Activated CD4-positive, alpha-beta memory T cell treated with anti-CD3 and anti-CD28 coated beads for 36 hours (primary cell): ENCODE measurements at places on chromosomes 3 and 15. TPM values are rescaled to one million over a fixed set of nuclear protein-coding genes. Genes with fewer than 3 reads are reported as not detected.

RPSA gene
- total RNA-seq: 2,627 TPM

ARPC4 gene
- 237 TPM for total RNA-seq

GRCh38 chr15:31280831-31281216 lies 45.8 kb upstream of the KLF13 start:
- H3K27me3 ChIP-seq: no peaks in the 10 kb centered on the region
- no peak for DNase-seq
- H3K4me3 ChIP-seq: no peak overlapping the region
- no peaks in the 10 kb centered on the region for H3K36me3 ChIP-seq
- no peak overlapping the region for H3K27ac ChIP-seq
- H3K4me1 ChIP-seq: peaks cover 4% of the 10 kb centered on the region

DNA sequence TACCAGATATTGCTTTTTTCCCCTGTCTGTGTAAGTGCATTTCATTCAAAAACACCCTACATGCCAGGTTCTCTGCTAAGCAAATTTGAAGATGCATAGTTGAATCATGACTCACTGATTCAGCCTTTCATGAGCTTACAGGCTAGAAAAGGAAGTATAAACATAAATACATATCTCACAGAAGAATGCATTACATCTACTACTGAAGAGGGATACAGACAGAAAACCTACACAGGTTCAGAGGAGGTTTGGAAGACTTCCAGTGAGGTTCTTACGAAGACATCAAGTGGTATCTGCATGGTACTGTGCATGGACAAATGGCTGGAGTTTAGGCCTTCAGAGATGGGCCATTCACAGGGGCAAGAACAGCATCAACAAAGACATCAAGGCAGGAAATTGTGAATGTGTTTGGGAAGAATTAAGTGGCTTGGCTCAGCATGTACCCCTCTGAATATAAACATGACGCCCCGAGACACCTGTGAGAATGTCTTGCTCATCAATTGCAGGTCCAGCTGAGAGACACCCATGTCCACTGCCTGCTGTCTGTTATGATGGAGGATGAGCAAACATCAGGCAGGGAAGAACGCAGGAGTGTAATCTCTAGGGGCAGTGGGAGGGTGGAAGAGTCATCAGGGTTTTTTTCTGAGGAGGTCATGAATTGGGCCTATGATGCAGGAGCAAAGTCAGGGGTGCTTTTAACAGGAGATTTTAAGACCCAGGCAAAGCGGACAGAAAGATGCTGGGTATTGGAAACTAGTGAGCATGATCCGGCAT lies 105.1 kb upstream of the GALNT15 start:
- H3K36me3 ChIP-seq: no peaks in the 10 kb centered on the region
- no peaks in the 10 kb centered on the region for H3K27me3 ChIP-seq
- no peak overlapping the region for H3K4me3 ChIP-seq

DNA sequence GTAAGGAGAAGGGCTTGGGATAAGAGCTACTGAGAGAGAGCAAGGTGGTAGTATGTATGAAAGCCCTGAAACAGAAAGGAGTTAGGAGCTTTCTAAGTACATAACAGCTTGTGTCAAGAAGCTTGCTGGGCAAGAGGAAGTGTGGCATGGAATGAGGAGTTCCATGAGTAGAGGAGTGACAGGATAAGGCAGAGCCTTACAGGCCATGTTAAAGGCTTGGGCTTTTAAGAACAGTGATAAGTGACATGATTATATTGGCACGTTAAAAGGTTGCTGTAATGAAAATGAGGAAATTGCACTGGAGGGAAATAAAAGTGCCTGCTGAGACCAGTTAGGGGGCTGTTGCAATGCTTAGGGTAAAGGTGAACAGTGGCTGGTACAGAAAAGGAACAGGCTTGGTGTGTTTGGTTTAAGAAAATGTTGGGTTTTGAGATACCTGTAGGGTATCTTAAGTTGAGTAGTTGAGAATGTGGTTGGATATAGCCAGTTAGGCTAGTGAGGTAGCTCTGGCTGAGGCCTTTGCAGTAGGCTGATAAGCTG lies 49.0 kb downstream of the MEF2A start:
- peaks cover 45% of the 10 kb centered on the region for H3K4me1 ChIP-seq
- H3K4me3 ChIP-seq: no peak overlapping the region
- no peaks in the 10 kb centered on the region for H3K36me3 ChIP-seq
- no peaks in the 10 kb centered on the region for H3K27me3 ChIP-seq
- DNase-seq: no peak
- no peak overlapping the region for H3K27ac ChIP-seq

DNA sequence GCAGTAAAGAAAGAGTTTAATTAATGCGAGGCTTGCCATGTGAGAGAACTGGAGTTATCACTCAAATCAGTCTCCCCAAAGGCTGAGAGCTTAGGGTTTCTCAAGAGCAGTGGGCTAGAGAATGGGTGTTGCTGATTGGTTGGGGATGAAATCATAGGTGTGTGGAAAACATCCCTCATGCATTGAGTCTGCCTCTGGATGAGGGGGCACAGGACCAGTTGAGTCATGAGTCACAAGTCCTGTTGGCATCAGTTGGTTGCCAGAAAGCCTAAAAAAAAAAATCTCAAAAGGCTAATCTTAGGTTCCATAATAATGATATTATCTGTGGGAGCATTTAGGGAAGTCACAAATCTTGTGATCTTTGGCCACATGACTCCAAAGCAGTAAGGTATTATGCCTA lies 800.3 kb downstream of the TUSC7 start:
- no peak overlapping the region for H3K27ac ChIP-seq
- no peaks in the 10 kb centered on the region for H3K36me3 ChIP-seq
- no peak overlapping the region for H3K4me3 ChIP-seq
- DNase-seq: no peak

DNA sequence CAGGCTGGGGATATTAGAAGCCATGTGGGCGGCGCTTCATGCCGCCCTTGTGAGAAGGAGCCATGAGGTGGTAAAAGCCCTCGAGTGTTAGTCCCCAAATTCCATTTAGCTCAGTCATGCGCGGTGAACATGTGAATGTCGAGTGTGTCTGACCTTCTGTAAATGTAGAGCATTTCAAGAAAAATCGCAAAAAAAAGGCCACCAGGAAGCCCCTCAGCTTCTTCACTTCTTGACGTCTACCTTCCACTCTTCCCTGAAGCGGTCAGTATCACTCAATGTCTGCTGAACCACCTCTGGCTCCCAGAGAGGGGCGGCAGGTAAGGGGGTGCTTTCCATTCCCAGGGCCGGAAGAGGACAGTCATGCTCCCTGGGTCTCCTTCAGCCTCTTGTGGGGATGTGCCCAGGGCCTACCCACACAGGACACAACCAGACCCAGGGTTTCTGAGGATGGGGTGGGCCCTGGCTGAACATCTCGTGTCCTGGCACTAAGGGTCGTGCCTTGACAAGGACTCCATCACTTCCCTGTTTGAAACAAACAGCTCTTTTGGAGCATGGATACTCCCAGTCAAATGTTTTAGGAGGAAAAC lies 274.9 kb downstream of the FAM43A start:
- H3K4me3 ChIP-seq: no peak overlapping the region
- no peaks in the 10 kb centered on the region for H3K4me1 ChIP-seq
- no peak overlapping the region for H3K27ac ChIP-seq
- H3K36me3 ChIP-seq: no peaks in the 10 kb centered on the region
- H3K27me3 ChIP-seq: no peaks in the 10 kb centered on the region
- DNase-seq: no peak

DNA sequence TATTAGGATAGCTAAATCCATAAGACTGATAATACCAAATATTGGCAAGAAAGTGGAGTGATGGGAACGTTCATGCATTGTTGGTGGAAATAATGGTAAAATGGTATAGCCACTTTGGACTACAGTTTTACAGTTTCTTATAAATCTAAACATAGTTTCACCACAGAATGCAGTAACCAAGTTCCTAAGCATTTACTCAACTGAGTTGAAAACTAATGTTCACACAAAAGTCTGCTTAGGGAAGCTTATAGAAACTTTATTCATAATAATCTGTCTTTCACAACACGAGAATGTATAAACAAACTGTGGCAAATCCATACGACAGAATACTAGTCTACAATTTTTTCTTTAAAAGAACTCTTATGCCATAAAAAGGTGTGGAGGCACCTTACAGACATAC lies 969.3 kb downstream of the FHIT start:
- no peak for DNase-seq
- H3K27me3 ChIP-seq: no peaks in the 10 kb centered on the region
- no peaks in the 10 kb centered on the region for H3K36me3 ChIP-seq
- H3K27ac ChIP-seq: no peak overlapping the region
- no peak overlapping the region for H3K4me3 ChIP-seq
- no peaks in the 10 kb centered on the region for H3K4me1 ChIP-seq
